ENCODE measurements at places on chromosomes 1 and 21.

GRCh38 chr1:234313171-234313570, 60.1 kb upstream of the COA6 start:
- DNase-seq: peak; percentile 37

DNA sequence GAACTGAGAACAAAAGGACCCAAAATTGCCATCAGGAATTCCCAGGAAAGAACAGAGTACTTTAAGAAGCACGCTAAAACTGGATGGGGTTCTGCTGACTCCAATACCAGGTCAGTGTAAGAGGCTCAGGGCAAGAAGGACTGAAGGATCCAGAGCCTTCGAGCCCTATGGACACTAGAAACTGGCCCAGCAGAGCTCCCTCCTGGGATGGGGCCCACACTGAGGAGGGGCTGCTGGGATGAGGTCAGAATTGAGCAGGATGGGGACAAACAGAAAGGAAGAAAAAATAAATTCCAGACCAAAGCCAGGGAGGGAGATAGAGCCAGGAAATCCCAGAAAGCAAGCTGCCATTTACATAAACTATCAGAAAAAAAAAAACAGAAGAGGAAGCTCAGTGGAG, 222.4 kb upstream of the COA6 start:
- DNase-seq: no peak

DNA sequence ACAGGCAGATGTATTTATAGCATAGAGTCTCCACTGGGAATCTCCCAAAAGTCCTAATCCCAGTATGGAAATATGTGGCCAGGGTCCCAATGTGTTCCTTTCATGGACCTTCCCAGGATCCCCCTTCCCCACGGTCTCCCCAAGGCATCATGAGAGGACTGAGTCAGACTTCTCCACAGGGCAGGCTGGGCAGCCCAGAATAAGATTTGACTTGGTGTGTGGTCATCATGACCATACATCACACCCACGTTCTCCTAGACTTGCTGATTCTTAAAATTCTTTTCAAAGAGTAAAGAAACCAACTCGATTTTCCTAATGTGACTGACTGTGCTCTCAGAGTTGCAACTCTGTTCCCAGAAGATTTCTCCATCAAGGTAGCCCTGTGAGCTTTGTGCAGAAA, 93.9 kb upstream of the CD34 start:
- no peak for DNase-seq

- DNase-seq: peak; percentile 84
Observed at GRCh38 chr1:172638885-172639831, 19.7 kb upstream of the FASLG start.

GRCh38 chr1:177780096-177780700, 189.7 kb downstream of the SEC16B start:
- no peak for DNase-seq

DNA sequence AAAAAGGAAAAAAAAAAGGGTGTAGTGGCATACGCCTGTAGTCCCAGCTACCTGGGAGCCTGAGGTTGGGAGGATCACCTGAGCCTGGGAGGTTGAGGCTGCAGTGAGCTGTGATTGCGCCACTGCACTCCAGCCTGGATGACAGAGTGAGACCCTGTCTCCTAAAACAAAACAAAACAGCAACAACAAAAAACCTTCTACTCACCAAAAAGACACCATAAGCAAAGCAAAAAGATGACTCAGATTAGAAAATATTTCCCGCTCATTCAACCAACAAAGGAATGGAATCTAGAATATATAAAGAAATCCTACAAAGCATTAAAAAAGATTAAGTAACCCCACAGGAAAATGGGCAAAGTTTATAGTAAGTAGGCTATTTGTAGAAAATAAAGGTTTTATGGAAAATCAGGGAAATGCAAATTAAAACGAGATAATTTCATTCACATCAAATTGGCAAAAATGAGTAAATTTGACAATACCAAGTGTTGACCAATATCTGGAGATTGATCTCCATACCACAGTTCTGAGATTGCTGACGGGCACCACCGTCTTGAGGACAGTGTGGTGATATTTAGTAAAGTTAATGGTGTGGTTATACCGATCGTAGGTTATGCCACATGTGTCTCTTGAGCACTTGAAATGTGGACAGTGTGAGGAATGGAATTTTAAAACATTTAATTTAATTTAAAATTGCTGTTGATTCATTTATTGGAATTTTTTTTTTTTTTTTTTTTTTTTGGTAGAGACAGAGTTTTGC, 54.0 kb downstream of the PIK3CD start:
- DNase-seq: no peak

Data from activated T-cell treated with anti-CD3 and anti-CD28 coated beads, Interleukin-2, amount 50 U/mL, for 48 hours (primary cell).